Cortex of kidney (tissue), 1 donor: ENCODE measurements at places on chromosomes 1 and 21.

- no peak for DNase-seq
Measured at GRCh38 chr1:71049951-71050598, 2.5 kb upstream of the PTGER3 start.

DNA sequence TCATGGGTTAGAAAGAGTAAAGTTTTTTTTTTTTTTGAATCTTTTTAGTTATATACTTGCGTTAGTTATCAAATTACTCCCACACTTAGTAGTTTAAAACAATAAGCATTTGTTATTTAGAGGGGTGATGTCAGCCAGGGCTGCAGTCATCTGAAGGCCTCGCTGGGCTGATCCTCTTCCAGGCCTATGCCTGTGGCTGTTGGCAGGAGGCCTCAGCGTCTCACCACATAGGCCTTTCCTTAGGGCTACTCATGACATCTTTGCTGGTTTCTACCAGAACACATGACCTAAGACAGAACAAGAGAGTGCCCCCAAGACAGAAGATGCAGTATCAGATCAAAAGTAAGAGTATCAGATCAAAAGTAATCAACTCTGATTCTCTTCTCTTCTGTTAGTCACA lies 167.4 kb downstream of the HHAT start:
- no peak for DNase-seq

- DNase-seq, result no peak
Measured at GRCh38 chr21:42562816-42563215, 49.2 kb downstream of the SLC37A1 start.

GRCh38 chr1:225446595-225446960 lies 18.7 kb upstream of the LBR start:
- DNase-seq, result no peak

DNA sequence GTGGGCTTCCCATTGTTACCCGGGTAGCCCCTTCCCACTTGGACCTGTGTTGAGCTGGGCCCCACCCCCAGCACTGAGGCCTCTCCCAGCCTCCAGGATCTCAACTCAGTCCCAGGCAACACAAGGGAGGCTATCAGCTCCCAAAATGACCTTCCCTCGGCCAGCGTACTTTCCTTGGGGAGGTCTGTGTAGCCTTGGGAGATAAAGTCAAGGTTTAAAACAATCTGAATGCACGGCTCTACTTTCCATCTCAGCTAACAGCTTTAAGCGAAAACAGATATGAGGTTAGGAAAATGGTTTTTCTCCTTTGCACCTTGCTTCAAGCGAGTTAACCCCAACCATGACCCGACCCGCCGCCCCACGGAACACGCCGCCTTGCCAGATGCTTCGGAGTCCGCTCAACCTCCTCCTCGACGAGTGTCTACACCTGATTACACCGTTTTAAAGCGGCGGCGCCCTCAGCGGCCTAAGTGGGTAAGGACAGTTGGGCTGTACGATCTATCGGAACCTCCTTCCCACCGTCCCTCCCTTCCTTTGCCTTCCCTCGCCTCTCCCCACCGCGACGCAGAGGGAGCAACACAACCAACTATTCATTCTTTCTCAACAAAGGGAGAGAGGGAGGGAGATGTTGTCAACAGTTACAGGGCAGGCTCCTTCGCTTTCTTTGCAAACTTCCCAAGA lies 1.1 kb downstream of the BCAR3 start:
- no peak for DNase-seq

DNA sequence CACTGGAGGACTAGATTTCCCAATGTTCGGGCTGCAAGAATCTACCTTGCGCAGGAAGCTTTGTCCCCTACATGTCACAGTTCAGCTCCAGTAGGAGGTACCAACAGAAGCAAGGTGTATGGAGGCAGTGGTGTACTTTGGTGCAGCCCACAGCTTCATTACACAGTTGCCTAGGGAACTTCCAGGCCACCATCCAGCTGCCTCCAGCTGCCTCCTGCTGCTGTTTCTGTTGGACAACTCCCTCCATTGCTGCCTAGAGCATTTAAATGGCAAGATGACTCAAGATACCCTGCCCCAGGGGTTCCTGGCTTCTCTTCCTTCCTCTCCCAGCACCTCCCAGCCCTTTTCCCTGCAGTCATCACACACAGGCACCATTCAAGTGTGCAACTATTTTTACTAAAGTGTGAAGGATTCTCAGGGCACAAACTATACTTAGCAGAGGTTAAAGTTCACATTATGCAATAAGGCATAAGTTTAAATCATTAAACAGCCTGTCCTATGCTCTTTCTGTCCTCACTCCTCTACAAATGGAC lies 39.0 kb upstream of the ATP1A1 start:
- no peak for DNase-seq

GRCh38 chr1:23732363-23733224 lies 10.7 kb upstream of the ELOA start:
- DNase-seq, result no peak

DNA sequence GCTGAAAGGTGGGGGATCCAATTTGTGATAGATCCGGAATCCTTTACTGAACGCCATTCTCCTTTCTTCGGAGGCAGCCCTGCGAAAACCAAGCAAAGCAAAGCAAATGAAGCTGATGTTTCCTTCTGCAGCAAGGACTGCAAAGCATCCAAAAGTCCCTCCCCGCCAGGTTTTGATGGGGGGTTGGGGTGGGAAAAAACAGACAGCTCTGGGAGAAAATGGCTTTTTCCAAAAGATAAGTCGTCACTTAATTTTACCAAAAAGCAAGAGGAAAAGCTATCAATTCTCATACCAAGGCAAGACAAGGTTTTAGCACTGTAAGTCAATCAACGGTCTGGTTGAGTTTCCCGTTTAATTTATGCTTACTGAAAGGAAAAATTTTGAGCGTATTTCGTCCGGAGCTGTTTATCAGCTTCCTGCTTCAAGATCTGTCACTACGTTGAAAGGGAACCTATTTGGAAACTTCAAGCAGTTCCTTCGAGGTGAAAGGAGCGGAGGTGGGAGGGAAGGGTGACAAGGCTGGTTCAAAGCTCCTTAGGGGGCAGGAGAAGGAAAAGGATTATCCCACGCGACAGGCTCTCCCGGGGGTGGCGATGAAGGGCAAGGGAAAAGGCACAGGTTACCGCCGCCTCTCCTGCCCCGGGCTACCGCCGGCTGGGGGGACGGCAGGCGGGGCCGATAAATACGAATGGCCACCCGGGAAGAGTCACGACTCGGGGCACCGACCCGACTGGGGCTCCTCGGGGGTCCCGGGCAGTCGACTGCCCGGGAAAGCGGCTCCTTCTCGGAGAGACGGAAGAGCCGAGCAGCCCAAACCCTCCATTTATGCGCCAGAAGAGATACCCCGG lies 750 bp downstream of the SYNJ1 start:
- DNase-seq, result no peak

DNA sequence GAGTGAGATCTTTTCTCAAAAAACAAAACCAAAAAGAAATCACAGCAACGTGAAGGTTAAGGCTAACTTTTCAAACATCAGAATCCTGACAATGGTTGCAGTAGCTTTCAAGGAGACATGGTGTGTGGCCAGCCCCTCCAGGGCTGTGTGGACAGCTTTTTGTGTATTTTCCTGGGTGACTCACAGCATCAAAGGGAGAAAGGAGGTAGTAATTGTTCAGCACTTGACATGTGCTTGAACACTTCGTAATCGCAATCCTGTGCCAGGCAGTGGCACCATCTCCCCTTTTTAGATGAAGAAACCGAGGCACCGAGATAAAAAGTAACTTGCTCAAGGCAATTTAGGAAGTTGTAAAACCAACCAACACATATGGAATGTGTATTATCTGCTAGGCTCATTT lies 10.3 kb downstream of the NBL1 start:
- DNase-seq, result no peak

DNA sequence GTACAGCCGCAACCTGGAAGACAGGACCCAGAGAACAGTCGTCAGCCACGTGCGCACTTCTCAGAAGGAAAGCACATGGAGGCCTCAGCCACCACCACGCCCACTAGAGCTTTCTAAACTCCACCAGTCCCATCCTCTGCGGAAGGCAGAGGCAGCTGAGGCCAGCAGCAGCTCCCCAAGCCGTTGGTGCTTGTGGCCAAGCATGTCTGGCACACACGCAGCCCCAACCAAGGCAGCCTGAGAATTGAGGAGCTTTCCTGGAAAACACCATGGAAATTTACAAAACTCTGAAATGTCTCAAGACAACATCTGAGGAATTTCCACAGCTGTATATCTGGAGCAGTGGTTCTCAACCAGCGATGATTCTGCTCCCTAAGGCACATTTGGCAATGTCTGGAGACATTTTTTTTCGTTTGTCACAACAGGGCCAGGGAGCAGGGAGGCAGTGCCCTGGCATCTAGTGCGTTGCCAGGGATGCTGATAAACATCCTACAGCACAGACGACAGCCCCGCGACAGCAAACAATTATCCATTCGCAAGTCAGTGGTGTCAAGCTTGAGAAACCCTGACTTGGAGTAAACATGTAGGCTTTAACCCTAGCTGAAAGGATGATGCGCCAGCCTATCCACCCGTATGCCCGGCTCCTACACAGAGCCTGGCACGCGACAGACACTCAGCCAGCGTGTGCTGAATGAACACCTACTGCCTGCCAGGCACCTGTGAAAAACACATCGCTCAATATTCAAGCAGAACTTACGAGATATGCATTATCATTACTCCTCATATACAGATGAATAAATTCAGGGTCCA lies 24.7 kb downstream of the NPHP4 start:
- no peak for DNase-seq

- no peak for DNase-seq
Measured at GRCh38 chr1:6274622-6275139, 13.8 kb upstream of the GPR153 start.

DNA sequence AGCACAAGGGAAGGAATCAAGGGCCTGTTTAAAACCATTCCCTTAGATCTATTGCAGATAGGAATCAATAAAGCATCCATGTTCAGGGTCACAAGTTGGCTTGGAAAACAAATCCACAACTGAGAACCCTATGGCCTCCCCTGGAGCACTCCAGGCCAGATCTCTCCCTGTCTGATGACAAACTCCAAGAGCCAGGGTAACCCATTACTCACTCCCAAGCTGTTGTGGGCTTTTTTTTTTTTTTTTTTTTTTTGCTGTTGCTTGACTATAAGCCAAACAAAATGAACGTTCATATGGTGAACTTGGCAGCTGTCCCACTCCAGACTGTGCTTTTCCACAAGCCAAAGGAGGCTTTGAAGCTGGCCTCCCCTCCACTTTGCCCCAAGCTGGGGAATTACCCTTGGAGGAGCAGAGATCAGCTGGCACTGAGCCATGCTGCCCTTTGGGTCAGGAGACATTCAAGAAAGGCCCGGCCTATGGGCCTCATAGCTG lies 35.7 kb upstream of the VAV3 start:
- DNase-seq, result no peak

GRCh38 chr1:166868639-166869038 lies 7.4 kb downstream of the TADA1 start:
- DNase-seq, result no peak

DNA sequence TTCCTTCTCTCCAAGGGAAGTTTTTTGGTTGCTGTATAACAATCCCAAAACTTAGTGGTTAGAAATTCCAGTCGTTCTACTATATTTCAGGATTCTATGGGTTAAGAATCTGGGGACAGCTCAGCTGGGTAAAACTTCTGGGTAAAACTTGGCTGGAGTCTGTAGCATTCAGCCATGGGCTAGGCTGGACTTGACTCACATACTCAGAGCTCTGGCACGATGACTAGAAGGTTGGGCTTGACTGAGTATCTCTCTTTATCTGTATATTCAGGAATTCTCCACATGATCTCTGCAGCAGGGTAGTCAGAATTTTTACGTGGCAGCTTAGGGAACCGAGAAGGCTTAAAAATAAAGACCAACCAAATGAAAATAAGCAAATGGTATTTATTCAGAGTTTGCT lies 28.2 kb upstream of the HRNR start:
- no peak for DNase-seq

GRCh38 chr1:82903626-82904025 lies 1095.3 kb downstream of the TTLL7 start:
- no peak for DNase-seq

- no peak for DNase-seq
Measured at GRCh38 chr1:205315008-205315618, 6.4 kb downstream of the NUAK2 start.

DNA sequence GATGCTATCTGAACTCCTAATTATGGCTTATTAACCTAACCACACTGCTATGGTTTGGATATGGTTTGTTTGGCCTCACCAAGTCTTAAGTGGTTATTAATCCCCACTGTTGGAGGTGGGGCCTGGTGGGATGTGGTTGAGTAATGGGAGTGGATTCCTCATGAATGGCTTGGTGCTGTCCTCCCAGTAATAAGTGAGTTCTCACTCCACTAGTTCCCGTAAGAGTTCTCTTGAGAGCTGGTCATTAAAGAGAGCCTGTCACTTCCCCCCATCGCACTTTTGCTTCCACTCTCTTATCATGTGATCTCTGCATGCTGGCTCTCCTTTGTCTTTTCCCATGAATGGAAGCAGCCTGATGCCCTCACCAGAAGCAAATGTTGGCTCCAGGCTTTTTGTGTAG lies 328.8 kb downstream of the PLA2G4A start:
- DNase-seq, result no peak

DNA sequence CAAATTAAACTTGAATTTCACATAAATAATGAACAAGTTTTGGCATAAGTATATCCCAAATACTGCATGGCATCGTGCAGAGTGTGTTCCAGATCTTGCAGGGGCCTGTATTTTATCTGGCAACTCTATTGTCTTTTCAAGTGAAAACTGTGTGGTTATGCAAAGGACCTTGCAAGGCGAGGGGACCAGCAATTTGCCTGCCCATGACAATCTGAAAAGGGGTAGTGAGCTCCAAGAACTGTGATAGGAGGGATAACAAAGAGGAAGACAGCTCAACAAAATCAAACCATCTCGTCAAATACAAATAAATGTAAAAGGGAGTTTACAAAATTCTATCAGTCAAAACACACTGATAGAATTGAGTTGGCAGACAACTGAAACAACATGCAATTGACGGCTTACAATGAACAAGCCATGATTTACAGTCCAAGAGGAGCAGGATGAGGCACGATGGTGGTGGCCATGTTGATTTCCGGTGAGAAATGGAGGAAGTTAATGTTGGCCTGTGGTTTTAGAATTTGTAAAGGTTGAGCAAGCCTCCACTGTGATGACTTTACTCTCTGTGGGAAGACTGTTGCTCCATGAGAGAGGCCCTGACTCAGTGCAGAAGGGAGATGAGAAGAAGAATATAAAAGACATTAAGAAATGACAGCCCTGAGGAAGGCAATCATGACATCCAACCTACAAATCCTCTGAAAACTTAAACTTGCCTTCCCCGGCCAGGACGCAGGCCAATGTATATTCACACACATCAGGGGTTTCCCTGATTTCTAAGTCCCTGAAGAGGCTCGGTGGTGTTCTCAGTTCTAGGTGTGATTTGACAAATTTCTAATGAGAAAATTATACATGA lies 132.2 kb downstream of the ADSS2 start:
- no peak for DNase-seq

- no peak for DNase-seq
Measured at GRCh38 chr1:33180911-33181890, 642 bp downstream of the TRIM62 start.

GRCh38 chr1:23288201-23288600 lies 55.9 kb downstream of the HNRNPR start:
- DNase-seq, result no peak

DNA sequence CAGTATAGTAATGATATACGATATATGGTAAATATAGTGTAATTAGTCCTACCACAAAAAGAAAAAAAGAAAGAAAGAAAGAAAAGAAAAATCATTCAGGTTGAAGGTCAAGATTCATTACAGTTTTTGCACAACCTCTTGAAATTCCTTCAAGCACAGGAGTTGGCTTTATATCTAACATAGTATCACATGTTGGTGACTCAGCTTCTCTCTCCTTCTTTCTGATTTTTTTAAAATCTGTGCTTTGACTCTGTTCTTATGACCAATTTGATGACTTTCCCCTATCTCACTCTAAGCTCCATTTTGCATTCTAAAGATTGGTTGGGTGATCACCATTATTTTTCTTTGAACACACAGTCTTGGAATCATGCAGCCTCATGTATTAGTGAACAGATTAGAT lies 148.2 kb upstream of the COL11A1 start:
- no peak for DNase-seq
